ENCODE measurements at places on chromosomes 1 and 21.

DNA sequence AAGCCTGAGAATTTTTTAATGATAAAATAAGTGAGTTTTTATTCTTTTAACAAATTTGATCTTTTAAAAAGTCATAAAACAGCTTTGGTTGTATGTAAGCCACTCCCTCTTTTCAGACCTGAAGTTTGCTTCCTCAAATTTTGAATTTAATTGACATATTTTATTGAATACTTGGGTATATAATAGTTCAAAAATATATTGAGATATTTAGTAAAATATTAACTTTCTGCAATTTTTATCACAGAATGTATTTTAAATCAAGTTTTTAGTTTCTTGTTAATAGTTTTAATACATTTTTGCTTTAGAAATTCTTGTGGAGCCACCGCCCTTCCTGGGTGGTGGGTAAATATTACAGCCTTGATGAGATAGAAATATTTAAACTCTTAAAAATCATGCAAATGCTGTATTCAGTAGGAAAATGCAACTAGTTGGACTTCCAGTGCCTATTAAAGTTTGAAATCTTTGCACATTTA, 867 bp downstream of the PTPRC start:
- DNase-seq = no peak

GRCh38 chr1:243264717-243265116, 8.9 kb downstream of the SDCCAG8 start:
- no peak for DNase-seq

GRCh38 chr1:101506541-101507164, 269.8 kb downstream of the S1PR1 start:
- DNase-seq = no peak

GRCh38 chr1:64733581-64734286, 11.1 kb upstream of the RAVER2 start:
- no peak for DNase-seq

- no peak for DNase-seq
Observed at GRCh38 chr1:18908911-18909771, 6.8 kb upstream of the ALDH4A1 start.

- DNase-seq = no peak
Observed at GRCh38 chr1:225822655-225823403, 12.9 kb downstream of the EPHX1 start.

DNA sequence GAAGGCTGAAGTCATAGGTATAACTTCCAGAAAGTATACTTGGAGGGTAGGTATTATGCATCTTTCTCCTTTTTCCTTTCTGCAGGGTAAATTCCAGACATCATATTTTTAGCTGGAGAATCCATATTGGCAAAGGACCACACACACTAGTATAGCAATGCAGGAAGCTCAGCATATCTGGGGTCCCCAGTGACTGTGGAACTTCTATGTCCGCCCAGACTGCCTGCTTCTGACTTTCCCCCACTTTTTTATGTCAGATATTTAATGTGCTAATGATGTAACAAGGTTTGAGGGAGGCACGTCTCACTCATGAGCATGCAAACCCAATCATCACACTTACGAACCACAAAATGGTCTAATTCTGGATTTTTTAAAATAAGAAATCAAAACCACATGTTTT, 90.4 kb downstream of the BACH1 start:
- no peak for DNase-seq

- no peak for DNase-seq
Observed at GRCh38 chr1:29429656-29430055, 193.3 kb downstream of the PTPRU start.

DNA sequence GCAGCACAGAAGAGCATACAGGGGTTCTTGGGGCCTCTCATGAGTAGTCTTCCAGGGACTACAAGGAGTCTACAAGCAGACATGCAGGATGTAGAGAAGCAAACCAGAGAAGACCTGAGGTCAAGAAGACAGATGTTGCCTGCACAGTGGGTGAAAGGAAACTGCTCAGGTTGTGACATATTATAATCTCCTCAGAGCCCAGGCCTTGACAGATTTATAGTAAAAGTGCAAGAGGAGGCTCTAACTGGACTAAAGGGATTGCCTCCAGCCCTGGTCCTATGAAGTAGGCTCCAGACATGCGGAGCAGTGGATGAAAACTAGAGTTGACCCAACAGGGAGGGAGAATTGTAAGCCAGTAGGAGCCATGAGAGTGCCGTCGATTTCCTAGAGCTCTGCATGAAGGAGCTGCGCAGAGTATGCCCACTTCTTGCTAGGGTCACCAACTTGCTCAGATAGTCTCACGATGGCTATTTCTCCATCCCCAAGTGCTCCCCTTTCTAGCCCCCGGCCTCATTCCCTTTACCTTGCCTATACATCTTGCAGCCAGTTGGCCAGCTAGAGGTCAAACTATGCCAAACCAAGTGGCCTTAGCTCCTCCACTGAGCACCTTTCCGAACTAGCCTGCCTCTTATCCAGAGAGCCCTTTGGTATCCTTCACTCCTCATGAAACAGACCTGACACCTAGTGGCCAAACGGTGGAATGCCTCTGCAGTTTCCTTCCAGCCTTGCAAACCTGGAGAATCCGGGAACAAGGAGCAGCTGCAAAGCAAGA, 36.2 kb upstream of the IPO9 start:
- DNase-seq = peak; percentile 6

- no peak for DNase-seq
Observed at GRCh38 chr1:30172757-30173156, 550.6 kb downstream of the MATN1 start.

DNA sequence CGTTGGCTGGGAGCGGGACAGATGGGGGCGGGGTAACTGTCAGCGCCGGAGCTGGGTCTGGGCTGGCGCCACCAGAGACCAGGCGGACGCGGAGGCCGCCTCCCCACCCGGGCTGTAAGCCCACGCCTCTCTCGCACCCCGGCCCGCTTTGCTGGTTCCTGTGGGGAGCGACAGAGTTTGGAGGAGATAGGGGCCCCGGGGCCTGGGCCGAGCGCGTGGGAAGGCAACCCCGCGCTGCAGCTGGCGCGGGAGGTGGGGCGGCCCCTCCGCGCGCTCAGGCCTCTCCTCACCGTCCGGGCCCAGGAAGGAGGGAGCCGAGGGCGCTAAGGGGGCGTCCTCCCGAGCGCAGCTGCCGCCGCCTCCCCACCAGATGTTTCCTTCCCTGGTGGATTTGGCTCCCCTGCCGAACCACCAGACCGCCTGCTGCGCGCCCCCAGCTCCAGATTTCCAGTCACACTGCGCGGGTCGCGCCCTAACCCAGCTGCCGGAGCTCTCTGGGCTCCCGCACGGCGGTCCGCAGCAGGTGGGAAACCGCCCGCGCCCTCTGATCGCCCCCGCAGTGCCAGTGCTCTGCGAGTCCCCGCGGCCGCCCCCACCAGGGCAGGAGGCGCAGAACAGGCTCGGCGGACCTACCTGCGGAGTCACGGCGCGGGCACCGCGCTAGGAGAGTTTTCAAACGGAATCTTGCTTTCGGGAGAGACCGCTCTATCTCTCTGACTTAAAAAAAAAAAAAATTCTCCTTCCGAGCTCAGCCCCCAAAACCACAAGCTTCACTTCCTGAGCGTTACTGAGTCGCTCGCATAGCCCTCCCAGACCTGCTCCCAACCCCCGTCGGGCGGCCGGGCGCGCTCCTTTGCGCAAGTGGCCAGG, 1.1 kb downstream of the GFI1 start:
- peak; percentile 56 for DNase-seq

DNA sequence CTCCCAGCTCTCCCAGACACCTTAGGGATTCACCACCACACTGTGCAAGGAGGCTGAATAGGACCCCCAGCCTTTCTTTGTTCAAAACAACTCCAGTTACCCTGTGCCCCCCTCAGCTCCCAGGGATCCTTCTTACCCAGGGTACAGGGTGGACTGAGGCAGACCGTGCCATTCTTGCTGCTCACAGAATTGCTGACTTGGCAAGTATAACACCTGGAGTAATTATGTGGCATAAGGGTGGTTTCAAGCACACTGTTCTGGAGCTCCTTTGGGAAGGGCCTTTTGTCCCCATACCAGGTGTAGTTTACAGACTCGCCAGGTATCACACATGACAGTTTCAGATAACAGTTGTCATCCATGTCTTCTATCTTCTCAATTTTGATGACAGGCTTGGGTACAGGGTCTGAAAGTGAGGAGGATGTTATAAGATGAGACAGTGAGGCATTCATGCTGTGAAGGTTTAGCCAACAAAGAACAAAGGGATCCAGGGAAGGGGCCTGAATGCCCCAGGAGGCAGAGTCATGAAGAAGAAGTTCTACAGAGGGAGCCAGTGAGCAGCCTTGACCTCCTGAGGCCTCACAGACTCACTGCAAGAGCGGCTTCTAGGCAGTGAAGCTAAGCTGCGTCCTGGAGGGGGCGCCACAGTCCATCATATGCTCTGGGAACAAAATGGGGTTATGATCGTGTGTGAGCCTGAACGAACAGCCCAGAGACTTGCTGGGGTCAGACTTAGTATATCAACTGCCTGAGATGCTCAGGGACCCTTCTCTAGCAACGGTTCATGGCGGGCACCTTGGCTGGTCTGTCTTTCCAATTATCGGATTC, 30.3 kb downstream of the CD48 start:
- DNase-seq = peak; percentile 72

- no peak for DNase-seq
Observed at GRCh38 chr21:43812139-43812821, 22.9 kb downstream of the RRP1 start.

- DNase-seq = no peak
Observed at GRCh38 chr1:198633675-198634121, 5.1 kb upstream of the PTPRC start.

DNA sequence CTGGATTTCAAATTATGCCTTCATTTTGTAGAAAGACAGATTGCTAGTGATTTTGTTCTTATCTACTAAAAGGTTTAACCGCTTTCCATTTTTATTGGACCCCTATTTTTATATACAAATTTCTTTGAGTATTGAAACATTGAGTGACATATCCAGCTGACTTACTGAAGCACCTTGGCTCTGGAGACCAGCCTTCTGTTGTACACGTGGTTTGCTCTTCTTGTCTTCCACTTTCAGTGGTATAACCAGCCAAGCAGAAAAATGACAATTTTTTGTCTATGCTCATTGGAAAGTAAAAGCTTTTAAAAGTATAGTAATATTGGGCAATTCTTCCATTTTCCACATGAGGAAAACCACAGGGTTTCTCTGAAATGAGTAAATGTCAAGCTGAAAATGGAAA, 4.4 kb downstream of the F13B start:
- no peak for DNase-seq

DNA sequence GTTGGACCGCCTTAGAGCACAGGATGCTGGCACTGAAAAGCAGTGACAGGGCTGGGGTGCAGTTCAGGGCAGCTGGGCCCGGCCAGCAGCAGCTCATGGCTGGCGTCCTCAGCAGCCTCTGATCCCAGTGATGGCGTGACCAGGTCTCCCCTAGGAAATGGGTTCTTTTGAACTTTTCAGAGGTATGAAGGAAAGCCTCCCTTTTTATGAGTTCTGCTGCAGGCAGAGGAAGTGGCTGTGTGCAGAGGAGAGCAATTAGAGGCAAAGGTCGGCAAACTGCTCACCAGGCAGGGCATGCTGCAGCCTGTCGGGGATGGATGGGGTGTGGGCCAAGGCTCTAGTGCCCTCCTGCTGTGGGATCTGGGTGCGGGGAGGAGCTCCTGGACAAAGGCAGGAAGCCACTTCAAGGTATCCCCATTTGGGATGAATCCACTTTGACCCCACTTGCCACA, 45.6 kb upstream of the RAB4A start:
- DNase-seq = no peak

GRCh38 chr1:27572679-27573426, 31.1 kb downstream of the AHDC1 start:
- no peak for DNase-seq

DNA sequence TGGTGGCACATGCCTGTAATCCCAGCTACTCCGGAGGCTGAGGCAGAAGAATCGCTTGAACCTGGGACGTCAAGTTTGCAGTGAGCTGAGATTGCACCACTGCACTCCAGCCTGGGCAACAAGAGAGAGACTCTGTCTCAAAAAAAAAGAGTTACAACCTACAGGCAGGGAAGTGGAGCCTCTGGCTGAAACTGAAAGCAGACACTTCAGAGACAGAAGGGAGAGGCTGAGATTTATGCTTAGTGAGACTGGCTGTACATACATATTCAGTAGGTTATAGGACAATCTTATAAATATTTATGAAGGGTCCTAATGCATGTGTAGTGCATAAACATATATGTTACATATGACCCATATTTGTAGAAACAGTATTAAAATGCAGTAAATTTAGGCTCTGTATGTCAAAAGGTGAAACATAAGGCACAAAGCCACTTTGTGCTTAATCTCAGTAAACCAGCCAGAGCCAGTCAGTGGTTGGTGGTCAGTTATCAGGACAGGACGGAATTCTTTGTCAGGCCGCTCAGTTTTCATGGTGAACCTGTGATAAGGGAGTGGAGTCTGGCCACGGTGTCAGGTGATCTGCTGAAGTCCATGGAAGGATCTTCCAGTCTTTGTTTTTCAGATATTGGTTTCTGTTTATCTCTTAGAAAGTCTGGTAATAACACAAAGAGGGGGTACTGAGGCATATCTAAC, 13.7 kb downstream of the RHEX start:
- DNase-seq = no peak

GRCh38 chr1:53323316-53323715, 4.6 kb downstream of the LRP8 start:
- no peak for DNase-seq

DNA sequence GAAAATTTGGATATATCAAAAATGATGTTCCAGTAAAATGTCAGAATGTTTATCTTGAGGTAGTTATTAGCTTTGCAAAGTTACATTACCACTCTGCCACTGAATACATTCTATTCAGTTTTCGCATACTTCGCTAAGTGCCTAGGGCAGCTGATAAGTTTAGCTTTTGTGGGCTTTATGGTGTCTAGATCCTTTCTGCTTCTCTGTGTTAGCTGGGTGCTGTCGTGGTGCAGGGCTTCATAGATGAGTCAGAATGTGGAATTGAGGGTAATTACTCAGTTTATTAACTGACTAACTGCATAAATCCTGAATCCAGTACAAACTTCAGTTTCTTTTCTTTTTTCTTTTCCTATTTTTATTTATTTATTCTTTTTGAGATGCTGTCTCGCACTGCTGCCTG, 21.5 kb downstream of the NCAM2 start:
- no peak for DNase-seq

- no peak for DNase-seq
Observed at GRCh38 chr1:57192222-57192621, 226.4 kb upstream of the C8B start.

DNA sequence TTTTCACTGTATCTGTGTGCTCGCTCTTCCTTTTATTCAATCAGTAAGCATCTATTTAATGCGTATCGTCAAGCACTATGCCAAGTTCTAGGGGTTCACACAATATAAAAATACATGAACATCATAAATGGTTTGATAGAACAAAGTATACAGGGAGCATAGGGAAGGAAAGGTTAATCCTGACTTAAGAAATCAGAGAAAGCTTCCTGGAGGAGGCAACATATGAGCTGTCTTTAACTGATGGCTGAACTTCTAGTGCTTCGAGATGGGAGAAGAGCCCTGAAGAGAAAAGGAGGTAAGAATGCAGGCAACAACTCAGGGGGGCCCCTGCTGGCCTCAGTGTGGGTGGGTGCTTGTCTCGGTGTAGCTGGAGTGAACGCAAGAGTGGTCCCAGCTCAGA, 63.6 kb upstream of the GALNT2 start:
- no peak for DNase-seq
